ENCODE measurements at places on chromosomes 11 and 22.

- DNase-seq = no peak
Observed at GRCh38 chr11:94034207-94034606, 13.1 kb downstream of the HEPHL1 start.

DNA sequence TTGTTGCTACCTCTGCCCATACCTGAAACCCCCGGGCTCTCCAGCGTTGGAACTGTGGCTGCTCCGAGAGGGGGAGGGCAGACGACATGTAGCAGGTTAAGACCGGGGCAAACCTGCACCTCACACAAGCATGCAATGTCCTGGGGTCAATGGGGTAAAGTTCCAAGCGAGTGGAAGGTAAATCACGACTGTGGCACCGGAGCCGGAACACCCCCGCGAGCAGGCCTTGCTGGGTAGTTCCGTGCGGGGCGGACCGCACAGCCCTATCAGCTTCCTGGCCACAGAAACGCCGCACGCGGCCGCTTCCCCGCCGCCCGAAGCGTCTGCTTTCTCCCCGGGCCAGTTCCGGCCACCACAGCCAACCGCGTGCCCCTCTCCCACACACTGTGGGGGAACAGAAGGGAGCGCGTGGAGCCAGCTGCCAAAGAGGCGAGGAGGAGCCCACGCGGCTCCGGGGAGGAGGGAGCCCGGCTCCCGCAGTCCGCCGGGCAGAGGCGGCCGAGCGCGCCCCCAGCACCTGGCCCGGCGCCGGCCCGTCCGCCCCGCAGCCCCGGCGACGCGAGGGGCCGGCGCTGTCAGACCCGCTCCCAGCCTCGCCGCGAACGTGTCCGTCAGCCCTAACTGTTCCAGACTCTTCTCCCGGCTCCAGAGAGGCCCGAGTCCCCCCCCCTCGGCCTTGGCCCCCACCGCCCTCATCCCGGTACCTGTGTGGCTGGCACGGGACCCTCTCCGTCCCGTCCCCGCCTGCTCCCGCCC lies 1.6 kb downstream of the SPTBN2 start:
- peak; percentile 34 for DNase-seq

GRCh38 chr11:1619449-1619848 lies 2.5 kb downstream of the KRTAP5-4 start:
- DNase-seq = no peak

GRCh38 chr11:83319346-83319745 lies 33.2 kb upstream of the CCDC90B start:
- DNase-seq = no peak

- DNase-seq = no peak
Observed at GRCh38 chr11:93689240-93689639, 27.8 kb downstream of the CEP295 start.

DNA sequence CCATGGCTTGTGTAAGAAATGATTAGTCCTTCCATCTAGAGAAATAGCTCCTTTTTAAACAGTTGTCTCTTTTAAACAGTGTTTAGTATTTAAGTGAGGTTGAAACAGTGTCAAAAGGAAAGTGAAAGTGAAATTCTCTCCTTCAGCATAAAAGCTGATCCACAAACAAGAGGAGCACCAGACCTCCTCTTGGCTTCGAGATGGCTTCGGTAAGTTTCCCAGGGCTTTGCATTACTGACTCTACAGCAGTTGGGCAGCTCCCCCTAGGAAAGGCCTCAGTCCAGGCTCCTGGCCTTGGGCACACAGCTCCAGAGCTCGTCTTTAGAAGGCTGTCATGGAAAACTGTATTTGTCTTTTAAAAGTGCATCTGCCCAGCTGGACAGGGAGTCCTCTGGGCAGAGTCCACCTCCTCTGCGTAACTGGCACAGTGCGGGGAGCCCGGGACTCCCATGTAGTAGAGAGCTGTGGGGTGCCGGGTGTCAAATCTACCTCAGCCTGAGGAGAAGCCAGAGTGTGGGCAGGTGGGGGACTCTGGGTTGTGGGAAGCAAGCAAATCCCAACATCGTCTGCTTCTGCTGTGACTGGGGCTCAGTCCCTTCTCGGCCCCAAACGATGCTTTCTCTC lies at the start of gene PLAAT4:
Gene PLAAT4 (plus strand): TSS at position 140 of the 624 bp plus-strand sequence. CDS start 61 bp downstream, at position 201.
- DNase-seq = peak; percentile 38

- no peak for DNase-seq
Observed at GRCh38 chr11:1138097-1138496, 19.7 kb upstream of the MUC5AC start.

GRCh38 chr11:75852406-75853017 lies 37.5 kb downstream of the UVRAG start:
- no peak for DNase-seq

DNA sequence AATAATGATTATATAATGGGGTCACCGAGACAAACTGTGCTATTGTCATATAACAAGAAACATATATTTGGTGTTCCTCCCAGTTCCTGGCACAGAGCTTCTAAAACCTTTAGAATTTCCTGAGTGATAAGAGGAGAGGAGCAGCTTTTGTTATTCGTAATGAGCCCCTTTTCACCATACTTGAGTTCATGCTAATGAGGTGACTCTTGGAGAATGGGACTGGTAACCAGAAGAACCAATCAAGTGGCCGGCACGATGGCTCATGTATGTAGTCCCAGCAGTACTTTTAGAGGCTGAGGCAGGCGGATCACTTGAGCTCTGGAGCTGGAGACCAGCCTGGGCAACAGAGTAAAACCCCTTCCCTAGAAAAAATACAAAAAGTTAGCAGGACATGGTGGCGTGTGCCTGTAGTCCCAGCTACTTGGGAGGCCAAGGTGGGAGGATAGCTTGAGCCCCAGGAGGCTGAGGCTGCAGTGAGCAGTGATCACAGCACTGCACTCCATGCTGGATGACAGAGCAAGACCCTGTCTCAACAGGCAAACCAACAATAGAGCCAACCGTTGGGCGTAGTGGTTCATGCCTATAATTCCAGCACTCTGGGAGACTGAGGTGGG lies 62.7 kb upstream of the FTH1 start:
- no peak for DNase-seq

- no peak for DNase-seq
Observed at GRCh38 chr11:119520400-119520799, 97.4 kb upstream of the THY1 start.

DNA sequence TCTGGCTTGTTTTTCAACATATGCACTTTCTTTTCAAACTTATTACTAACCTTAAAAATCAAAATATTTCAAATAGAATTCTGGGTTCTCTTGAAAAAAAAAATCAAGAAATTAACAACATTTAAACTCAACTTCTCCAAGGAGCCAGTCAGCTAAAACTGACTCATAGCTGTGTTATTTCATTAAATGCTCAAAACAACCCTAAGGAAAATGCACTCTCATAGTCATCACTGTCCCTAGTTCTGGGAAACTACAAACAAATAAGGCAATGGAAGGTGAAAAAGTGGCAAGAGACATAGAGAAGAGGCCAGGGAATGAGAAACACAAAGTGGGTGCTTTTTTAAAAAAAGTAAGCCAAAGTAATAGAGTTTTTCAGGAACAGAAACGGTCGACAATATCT lies 4.1 kb upstream of the ARHGAP20 start:
- DNase-seq = no peak

GRCh38 chr11:102186551-102187191 lies 76.4 kb downstream of the YAP1 start:
- no peak for DNase-seq

DNA sequence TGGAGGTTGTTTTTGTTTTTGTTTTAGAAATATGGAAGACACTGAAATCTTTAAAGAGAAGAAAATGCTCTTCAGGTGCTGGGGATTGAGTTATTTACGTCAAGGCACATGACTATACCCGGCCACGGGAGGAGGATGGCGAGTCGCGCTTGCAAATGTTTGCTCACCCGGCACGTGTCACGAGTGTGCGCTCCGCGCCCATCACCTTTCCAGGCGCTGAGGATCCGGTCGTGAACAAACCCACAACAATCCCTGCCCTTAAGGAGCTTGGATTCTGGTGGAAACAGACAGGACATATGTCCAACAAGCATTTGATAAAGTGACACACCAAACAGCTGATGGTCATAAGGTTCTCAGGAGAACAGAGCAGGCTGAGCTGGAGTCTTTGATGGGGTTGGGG lies 715.5 kb downstream of the BRD1 start:
- DNase-seq = no peak

- DNase-seq = no peak
Observed at GRCh38 chr11:116485425-116485824, 287.4 kb downstream of the BUD13 start.

DNA sequence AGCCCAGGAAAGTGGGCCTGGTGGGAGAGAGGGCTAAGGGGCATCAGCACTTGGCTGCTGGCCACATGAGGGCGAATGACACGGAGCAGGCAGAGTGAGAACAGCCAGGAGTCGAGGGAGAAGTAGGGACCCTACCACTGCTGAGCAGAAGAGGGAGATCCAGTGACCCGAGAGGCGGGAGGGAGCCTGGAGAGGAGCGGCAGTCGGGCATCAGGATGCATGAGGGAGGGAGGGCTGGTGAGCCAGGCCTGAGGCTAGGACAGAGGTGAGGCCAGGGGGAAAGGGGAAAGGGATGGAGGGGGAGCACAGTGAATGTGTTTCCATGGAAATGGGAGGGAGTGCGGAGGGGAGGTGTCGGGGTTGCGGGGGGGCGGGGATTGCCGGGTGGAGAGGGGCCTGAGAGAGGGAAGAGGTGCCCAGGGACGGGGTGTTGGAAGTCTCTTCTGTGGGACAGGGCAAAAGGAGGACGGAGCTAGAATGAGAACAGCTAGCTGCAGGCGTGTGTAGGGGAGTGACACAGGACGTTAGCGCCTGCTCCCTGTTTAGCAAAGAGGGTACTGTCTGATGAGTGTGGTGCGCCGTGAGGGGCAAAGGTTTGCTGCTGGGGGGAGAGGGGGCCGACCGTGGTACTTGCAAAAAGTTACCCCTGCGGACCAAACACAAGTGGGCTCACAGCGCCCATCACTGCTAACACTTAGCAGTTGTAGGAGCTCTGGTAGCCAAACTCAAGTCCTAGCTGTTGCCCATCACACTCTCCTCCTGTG lies 37.1 kb upstream of the WNT11 start:
- no peak for DNase-seq

- no peak for DNase-seq
Observed at GRCh38 chr22:38777087-38777671, 16.8 kb downstream of the DNAL4 start.

DNA sequence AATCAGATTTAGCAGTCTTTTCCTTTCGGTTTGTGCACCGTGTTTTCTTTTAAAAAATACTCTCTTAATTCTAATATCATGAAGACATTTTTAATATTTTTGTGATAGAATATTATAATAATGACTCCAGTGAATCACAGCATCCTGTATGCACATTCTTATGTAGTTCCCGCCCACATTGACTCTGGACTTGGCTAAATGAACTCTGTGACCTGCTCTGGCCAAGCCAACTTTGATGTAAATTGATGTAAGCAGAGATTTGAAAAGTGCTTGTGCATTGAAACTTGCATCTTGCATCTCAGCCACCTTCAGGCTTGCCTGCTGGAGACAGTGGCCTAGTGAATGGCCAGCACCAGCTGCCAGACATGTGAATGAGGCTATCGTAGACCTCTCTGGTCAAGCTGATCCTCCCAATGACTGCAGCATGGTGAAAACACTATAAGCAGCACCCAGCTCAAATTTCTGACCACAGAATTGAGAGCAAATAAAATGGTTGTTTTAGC lies 29.2 kb upstream of the PGM2L1 start:
- no peak for DNase-seq

DNA sequence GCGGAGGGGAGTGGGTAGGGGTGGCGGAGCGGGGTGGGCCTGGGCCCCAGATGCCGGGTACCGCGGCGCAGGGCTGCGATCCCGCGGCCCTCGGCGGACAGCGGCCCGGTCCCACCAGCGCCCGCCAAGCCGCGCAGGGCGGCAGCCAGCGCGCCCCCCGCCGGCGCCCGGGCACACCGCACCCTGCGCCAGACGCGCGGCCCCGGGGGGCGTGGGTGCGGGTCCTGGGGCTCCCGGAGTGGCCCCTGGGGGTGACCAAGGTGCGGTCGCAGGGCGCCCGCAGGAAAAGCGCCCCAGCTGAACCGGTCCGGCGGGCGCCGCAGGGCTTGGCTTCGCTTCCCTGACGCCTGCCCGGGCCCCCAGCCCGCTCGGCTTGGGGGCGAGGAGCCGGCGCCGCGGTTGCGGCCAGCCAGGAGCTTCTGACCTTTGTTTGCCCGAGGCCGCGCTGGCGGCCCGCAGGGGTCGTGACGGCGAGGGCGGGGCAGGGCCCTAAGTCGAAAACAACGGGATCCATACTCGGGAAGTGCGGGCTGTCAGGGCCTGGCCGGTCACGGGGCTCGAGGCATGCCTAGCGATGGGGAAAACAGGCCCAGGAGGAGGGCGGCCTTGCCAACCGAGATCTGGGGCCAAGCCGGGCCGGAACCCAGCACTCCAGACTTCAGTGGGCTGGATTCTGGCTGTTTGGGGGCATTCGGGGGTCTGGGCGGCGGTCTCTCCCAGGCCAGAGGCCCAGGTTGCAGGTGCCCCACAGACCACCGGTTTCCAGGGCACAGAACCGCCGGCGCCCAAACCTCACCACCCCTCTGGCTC lies 581 bp upstream of the AP5B1 start:
- DNase-seq = peak; percentile 67

GRCh38 chr11:116413301-116414242 lies 359.2 kb downstream of the BUD13 start:
- DNase-seq = no peak

DNA sequence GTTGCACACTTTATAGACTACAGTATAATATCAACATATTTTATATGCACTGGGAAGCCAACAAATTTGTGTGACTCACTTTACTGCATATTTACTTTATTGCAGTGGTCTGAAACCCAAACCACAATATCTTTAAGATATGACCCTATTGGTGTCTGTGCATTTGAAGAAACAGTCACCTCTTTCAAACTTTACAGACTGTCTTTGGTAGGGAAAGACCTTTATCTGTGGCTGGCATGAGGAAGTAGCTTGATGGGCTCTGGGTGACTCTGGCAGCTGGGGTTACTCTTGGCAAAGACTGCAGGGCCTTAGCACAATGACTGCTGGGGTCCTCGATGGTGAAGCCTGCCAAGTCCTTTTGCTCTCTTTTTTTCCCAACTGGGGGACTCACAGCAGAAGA lies 21.3 kb upstream of the ABTB2 start:
- DNase-seq = no peak

GRCh38 chr11:96324912-96325311 lies 18.1 kb downstream of the MAML2 start:
- no peak for DNase-seq

DNA sequence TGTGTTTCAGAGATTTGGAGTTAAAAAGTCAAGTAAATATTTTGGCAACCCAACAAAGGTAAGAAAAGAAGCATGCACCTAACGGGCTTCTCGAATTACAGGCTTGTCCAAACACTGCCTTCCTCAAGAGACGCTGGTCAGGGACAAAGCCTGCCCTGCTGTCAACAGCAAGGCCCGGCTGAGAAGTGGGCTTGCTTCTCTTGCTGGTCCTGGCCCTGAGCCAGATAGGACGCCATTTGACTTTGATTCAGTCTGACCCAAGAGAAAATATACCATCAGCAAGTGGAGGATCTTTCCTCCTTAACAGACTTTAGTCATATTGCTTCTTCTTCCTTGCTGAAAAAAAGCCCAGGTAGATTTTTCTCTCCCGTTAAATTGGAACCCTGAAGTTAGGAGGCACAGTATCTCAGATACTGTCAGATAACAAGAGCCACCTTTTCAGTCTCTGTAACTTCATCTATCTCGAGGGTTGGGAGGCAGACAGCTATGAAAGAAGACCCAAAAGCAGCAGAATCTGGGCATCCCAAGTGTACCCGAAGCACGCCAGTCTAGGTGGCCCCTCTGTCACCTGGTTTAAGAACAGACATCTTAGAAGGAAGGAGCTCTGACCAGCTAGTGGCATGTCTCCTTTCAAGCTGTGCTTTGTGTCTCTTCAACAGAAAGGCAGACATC lies 57.5 kb downstream of the C22orf31 start:
- DNase-seq = no peak
